HuH-7 (cell line): ENCODE measurements at places on chromosomes 1 and 21.

- DNase-seq: no peak
These were observed 41.2 kb downstream of the LMO4 start for GRCh38 chr1:87369736-87370478.

GRCh38 chr1:202752774-202753173 lies 42.5 kb upstream of the SYT2 start:
- no peak for DNase-seq

DNA sequence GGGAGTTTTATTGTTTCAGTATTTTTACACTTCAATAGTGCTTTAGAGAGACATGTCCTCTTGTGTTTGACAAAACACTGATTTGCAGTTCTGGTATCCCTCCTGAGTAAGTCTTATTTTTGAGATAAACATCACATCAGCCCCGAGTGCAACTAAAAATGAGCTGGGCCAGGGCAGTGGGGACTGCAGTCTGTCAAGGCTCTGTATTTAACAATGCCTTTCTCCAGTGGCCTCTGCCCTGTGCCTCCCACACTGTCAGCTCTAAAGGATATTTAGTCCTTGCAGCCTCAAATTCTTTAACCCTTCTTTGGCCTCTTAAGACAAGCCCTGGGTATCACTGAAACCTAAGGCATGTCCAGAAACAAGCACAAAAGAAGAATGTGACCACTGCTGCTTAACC lies 160.6 kb downstream of the ST6GALNAC5 start:
- no peak for DNase-seq

GRCh38 chr1:10490286-10490970 lies 15.7 kb downstream of the PEX14 start:
- no peak for DNase-seq

GRCh38 chr1:224106568-224107281 lies 7.2 kb upstream of the FBXO28 start:
- DNase-seq: peak; percentile 82

- no peak for DNase-seq
These were observed 39.0 kb downstream of the SLC37A1 start for GRCh38 chr21:42552407-42553336.

DNA sequence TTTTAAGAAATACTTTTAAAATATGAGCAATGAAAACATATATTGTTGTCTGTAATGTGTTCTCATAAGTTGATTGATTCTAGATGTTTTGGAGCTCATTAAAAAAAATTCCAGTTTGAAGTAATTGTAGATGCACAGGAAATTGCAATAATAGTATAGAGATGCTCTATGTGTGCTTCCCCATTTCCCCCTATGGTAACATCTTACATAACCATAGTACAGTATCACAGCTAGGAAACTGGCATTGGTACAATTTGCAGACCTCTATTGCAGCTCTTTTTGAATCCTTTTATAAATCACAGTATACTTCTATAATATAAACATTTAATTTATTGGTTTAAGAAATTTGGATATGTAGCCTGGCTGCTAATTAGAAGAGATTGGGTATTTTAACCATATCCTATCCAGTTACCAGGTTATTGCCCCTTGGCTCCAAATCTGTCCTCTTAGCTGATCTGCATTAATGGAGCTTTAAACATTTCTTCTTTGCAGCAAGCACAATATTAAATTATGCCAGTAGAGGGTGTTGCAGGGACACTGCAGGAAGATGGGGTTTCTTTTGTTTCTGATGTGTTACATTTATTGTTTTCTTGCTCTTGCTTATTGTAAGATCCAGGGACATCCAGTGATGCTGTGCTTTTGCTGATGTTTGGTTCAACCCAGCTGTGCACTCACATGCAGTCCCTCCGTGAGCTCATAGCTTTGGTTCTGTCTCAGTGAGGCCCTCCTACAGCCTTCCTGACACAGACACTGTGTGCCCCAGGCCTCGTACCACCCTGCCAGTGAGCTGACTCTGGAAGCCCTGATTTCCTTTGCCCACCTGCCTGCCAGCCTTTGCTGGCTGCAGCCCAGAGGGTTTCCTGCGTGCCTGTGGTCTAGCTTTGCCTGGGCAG lies 103.3 kb downstream of the RABGAP1L start:
- peak; percentile 38 for DNase-seq

- DNase-seq: peak; percentile 65
These were observed 105.9 kb upstream of the SLC45A1 start for GRCh38 chr1:8211883-8212579.

- DNase-seq: no peak
These were observed 130.8 kb downstream of the PGBD5 start for GRCh38 chr1:230295367-230295766.

- no peak for DNase-seq
These were observed 48.8 kb downstream of the H3-3A start for GRCh38 chr1:226111098-226111882.

- DNase-seq: no peak
These were observed 37.0 kb upstream of the CAMK1G start for GRCh38 chr1:209546390-209547085.

- DNase-seq: peak; percentile 62
These were observed 37.4 kb upstream of the ZBTB40 start for GRCh38 chr1:22414244-22414751.

DNA sequence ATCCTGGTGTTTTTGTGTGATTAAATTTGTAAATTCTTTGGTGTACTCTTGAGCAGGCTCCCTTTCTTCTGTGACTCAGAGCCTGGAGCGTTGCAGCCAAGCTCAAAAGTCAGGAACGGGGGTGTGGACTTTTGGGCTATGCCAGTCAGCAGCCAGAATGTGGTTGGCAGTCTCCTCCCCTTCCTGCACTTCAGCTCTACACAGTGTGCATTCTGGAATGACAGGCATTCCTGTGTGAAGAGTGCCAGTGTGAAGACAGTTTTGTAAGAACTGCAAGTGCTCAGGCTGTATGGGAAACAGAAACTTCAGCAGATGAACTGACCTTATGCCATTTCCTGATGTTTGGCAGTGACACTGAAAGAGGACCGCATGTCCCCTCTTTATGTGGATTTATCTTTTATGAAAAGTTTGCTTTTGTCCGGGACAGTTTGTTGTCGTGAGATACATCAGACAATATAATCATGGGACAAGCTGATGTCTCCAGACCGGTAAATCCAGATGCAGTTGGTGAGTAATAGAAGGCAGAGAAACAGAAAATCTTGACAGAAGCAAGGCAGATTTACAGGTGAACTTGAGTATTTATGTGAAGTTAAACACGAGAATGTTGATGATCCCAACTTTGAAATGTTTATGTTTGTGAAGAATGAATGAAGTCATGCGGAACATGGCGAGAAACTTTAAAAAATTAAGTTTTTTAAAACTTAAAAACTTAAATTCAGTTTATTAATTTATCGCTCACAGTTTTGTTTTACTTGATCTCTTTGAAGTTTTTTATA lies 67.7 kb upstream of the RCC1 start:
- DNase-seq: peak; percentile 13
